NCI-H1930 (cell line): ENCODE measurements at places on chromosomes 11 and 22.

DNA sequence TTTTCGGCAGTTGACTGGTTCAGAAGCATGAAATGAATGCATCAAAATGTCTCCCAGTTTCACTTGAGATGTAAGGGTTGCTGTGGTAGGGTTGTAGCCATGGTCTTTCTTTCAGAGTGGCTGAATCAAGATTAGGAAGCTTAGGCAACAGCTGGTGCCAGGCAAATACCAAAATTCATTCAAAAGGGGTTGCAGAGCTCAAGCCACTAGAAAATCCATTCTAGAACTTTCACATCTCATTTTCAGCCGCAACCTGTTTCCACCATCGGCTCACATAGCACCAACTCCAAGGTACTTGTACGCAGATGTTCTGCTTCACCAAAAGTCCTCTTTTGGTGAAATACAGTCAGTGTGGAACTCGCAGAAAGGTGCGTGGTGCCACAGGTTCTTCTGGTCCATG, 40.5 kb upstream of the STK33 start:
- DNase-seq: no peak

DNA sequence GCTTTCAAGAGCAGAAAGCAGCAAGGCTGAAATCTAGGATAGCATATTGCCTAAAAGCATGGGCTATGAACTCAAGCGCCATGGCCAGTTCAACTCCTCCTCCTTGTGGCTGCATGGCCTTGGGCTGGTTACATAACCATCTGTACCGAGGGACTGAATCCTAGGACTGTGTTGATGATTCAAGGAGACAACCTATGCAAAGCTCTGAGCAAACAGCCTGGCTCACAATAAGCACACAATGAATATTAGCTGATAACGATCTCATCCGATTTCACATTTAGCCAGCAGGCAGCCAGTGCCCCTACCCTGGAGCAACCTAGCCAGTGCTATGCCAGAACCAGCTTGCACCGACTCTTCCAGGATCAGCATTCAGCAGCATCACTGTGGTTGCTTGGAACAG, 698.4 kb downstream of the TBC1D22A start:
- no peak for DNase-seq

GRCh38 chr22:33219648-33220384, 161.6 kb upstream of the SYN3 start:
- DNase-seq: no peak

- no peak for DNase-seq
These were observed 2.7 kb upstream of the PDE2A start for GRCh38 chr11:72676861-72677341.

DNA sequence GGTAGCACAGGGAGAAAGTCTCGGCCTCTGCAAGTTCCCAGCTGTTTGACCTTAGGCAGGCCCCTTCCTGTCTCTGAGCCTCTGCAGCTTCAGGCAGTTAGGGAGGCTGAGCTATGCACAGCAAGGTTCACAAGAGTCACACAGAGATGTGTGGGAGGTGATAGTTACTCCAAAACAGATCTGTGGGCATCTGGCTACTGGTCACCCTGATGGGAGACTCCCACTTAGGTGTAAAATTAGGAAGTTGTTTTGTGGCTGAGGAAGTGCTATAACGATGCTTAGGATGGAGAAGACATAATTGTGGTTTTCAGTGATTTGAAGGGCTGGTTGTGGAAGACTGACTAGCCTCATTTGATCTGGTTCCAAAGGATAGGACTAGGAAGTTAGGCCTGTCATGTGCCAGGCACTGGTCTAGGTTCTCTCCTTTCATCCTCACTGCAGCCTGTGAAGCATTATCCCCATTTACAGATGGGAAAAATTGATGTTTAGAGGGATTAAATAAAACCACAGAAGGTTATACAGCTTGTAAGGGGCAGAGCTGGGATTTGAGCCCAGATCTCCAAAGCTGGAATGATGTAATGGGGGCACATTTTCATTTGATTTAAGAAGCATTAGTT, 13.5 kb downstream of the ACO2 start:
- DNase-seq: no peak

GRCh38 chr22:27772081-27772983, 29.2 kb downstream of the MN1 start:
- no peak for DNase-seq

DNA sequence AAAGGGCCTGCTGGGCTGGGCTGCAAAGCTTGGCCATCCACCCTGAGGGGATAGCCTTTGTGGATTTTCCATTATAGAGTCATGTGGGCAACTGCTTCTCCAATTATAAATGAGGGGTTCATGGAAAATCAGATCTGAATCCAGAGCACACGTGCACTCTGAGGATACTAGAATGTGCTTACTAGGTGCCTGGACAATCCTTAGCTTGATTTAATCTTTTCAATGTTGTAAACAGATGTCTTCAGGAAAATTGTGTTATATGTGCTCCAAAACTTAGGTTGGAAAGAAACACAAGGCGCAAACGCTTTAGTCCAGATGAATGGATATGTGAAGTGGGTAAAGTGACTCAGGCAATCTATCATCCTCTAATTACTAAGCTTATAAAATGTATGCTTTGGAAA, 92.0 kb downstream of the SLC17A6 start:
- no peak for DNase-seq

GRCh38 chr11:19102521-19102900, 14.5 kb upstream of the ZDHHC13 start:
- DNase-seq: no peak

GRCh38 chr11:134890446-134890845, 478.4 kb upstream of the B3GAT1 start:
- DNase-seq: no peak

- DNase-seq: no peak
These were observed 650 bp downstream of the PPM1F start for GRCh38 chr22:21951931-21952465.

DNA sequence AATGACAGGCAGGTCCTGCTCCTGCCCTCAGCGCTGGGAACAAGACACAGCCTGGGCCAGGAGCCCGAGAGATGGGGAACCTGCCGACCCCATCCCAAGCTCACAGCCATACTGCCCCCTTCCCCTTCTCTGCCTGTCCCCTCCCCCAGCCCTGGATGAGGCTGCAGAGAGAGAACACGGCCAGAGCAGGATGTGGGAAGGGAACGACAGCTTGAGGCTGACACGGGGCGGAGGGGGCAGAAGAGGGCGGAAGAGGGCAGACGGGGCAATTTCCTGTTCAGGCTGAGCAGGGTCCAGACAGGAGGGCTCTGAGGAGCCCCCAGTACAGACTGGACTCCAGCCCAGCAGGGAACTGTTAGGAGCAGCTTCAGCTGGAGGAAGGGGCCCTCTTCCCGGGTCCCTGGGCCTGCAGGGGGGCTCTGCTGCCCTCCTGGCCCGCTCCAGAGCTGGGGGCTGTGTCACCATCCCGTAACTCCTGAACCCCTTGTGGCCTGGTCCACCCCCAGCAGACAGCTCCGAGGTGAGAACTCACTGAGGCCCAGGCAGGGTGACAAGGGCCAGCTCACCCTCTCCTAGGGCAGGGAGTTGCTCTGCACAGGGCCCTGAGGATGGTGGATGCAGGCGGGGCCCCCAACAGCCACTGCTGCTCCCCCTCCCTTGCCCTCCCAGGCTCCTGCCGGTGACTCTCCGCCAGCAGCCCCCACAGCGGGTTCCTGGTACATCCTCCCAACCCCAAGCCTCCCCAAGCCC, 5.7 kb downstream of the CTSD start:
- DNase-seq: no peak

- DNase-seq: no peak
These were observed 37.4 kb downstream of the MYO18B start for GRCh38 chr22:25779426-25779825.

DNA sequence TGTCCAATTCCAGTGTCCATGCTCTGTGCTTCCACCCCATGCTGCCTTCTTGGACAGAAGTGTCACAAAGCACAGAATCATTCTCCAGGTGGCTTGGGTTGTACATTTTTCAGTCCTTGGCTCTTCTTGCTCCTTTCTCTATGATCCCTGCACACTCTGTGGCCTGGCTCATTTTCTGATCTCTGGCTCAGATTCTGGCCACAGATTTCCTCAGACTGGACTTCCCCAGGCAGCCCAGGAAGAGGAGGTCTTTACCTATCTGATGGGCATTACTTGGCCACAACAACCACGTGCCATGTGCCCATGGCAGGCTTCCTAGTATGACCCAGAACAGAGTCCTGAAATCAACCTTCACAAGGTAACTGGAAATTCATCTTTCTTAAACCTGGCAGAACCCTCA, 27.2 kb downstream of the SYTL2 start:
- DNase-seq: no peak

- DNase-seq: no peak
These were observed 69.3 kb upstream of the CTSC start for GRCh38 chr11:88406876-88407275.

- no peak for DNase-seq
These were observed 176.5 kb upstream of the NAV2 start for GRCh38 chr11:19536131-19536530.

DNA sequence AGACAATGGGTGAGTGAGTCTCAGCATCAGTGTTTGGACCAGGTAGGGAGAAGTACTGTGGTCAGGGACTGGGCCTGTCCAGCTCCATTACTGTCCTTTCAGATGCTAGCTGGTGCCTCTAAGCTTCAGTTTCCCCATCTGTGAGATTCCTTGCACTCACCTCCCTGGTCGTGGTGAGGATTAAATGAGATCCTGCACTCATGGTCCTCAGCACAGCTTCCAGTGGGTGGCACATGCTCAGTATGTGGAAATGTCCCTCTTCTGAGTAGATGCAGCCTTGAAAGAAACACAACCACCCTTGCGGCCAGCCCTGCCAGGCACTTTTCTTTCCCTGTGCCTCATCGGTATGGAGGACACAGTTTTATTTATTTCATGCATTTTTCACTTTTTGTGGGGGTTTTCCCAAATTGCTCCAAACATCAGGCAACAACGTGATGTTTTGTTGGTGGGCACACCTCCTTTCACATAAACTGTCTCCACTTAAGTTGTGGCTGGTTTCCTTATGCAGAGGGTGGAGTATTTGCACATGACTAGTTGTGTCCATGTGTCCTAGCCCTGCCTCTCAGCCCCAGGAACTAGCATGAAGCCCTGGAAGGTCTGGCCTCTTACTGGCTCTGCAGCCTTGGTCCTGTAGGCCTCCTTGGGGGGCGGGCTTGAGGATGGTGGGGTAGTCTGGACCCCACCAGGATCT, 1.1 kb downstream of the LZTR1 start:
- DNase-seq: no peak

GRCh38 chr11:130616573-130616972, 168.1 kb downstream of the ADAMTS15 start:
- no peak for DNase-seq
